Stomach (tissue), 19 donors: ENCODE measurements at places on chromosomes 7 and 10. TPM values are rescaled to one million over a fixed set of nuclear protein-coding genes. Genes with fewer than 3 reads are reported as not detected.
A peak's percentile ranks its signal among the peaks of the same experiment; 100 is the strongest.

- no peak for DNase-seq
Measured at GRCh38 chr10:78924319-78925003, 144.3 kb upstream of the ZMIZ1 start.

- no peak for DNase-seq
Measured at GRCh38 chr7:48168159-48168558, 3.1 kb upstream of the ABCA13 start.

GRCh38 chr7:118140468-118140867, 43.5 kb upstream of the LSM8 start:
- no peak for DNase-seq

- DNase-seq = no peak
Measured at GRCh38 chr7:148662646-148663045, 36.1 kb upstream of the CUL1 start.

- DNase-seq = no peak
Measured at GRCh38 chr7:149689291-149689721, 84.1 kb downstream of the ZNF467 start.

- DNase-seq = no peak
Measured at GRCh38 chr10:30995081-30995770, 36.4 kb downstream of the ZNF438 start.

DNA sequence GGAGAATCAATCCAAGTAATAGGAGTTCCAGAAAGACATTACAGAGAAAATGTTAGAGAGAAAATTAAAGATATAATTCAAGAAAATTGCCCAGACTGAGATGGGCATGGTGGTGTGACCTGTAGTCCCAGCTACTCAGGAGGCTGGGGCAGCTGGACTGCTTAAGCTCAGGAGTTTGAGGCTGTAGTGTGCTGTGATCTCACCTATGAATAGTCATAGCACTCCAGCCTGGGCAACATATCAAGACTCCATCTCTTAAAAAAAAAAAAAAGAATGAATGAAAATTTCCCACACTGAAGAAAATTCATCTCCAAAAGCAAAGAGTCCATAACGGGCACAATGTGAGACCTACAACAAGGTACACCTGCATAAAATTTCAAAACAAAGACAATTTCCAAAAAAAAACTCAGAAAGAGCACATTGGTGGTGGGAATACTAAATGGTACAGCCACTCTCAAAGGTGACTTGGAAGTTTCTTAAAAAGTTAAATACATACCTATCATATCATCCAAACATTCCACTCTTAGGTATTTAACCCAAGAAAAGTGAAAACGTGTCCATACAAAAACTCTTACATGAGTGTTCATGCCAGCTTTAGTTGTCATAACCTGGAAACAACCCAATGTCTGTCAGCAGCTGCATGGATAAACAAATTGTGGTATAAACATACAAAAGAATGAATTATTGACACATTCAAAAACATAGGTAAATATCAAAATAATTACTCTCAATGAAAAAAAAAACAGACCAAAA, 6.9 kb upstream of the RGS10 start:
- no peak for DNase-seq

GRCh38 chr10:113661332-113661731, 2.5 kb downstream of the NRAP start:
- DNase-seq = no peak

DNA sequence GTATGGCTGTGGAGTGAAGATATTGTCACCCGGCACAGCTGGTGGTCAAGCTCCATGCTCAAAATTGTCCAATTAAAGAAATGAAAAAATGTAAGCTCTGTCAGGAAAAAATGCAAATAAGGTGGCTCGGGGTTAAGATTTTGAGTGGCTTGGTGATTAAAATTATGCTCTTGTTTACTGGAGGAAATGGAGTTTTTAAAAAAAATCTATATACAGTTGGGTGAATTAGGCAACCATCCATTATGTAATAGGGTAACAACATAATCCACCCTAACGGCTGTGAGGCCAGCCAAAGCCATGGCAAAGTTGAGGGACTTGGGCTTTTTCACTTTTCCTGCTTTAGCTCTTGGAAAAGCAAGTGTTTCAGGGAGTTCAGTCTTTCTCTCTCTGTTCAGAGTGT, 260.8 kb upstream of the HABP2 start:
- no peak for DNase-seq

GRCh38 chr10:23408330-23408976, 30.4 kb upstream of the OTUD1 start:
- no peak for DNase-seq

- no peak for DNase-seq
Measured at GRCh38 chr10:62183857-62184795, 84.5 kb downstream of the RTKN2 start.

DNA sequence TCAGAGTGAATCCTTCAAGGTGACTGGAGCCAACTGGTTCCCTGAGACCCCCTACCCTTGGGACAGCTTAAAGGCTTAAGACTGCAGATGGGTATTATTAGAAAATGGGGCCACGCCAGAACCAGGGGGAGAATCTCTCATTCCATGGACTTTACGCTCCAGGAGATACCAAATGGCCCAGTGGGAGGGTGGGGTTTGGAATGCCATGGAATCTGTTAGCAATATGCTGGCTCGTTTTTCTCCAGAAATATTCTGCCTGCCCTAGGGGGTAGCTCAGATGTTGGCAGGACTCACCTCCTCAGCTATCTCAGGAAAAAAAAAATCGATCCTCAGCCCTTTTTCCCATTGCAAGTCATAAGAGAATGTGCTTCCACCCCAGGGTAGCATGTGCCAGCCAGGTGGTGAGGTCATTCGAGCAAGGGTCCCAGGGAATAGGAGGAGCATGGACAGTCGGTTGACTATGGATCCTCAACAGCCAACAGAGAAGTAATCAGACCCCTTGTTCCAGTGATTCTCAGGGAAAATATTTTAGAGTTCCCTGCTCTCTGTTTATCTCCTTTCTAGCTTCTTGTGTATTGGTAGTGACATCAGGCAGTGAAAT, 22.9 kb downstream of the SVIL start:
- no peak for DNase-seq

DNA sequence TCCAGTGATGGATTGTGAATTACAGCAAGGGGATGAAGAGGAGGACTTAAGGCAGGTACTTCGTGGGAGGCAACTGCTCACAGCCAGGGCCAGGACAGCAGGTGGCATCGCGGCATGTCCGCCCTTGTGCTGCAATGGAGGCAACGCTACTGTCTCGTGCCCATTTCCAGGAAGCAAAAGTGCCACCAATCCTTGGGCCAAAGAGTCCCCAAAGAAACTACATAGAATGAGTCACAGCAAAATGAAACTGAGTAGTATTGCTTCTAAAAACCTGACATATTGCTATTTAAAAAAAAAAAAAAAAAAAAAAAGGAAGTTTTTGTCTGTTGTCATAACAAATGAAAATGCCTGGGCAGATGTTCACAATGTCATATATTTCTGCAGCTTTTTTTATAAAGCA, 46.6 kb downstream of the RSU1 start:
- DNase-seq = no peak

GRCh38 chr7:103919272-103919868, 70.1 kb downstream of the RELN start:
- DNase-seq = no peak

- no peak for DNase-seq
Measured at GRCh38 chr7:102009628-102010027, 192.2 kb downstream of the CUX1 start.

DNA sequence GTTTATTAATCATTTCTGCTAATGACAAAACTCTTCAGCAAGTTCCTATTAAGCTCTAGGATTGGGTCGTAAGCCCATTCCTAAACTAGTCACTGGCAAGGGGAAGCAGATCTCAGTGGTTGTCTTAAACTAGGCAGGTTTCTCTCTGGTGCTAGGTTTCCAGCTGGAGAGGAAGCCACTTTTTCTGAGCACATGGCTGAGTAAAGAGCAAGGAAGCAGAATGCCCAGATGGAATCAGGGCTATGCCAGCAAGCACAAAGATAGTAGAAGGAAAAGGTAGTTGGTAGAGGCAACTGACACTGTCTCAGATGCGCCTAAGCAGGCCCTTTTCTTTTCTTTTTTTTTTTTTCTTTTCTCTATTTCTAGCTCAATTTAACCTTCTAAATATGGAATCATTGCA, 224.9 kb downstream of the EXOC4 start:
- no peak for DNase-seq

GRCh38 chr7:27096768-27097514, 1.1 kb upstream of the HOXA1 start:
- DNase-seq = peak; percentile 87

DNA sequence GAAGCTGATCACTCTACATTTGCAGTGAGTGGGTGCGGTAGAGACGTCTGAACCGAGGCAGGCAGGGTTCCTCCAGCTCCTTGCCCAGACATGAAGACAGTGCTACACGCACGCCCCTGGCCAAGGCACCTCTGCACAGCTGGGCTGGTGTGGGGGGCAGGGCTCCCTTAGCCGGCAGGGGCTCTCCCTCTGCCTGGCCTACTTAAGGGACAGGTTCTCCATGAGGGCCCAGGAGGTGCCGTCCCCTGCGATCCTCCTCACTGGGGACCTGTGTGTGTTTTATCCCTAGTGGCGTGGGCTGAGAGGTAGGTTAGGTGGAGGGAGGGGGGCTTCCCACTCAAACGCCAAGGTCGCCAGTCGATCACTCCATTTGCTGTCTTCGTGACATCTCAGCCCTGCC, 35.3 kb downstream of the IL15RA start:
- DNase-seq = no peak

GRCh38 chr7:39187130-39187529, 209.4 kb downstream of the POU6F2 start:
- DNase-seq = no peak

- no peak for DNase-seq
Measured at GRCh38 chr10:36313142-36313541, 671.0 kb upstream of the FZD8 start.

DNA sequence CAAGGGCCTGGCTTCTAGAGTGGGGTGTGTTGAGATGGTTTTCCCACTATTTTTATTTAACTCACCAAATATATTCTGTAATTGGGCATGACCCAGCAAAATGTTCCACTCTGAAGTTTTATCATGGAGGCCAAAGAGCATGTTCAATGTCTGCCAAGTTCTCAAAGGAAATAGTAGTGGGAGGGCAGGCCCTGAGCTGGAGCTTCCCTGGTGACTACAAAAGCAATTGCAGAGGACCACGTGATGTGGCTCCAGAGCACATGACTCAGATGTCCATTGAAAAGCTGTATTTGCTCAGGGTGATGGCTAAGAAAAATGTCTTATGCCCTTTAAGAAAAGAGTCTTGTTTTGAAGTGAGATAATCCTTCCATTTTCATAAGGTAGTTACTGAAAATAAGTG, 1024.8 kb downstream of the LRMDA start:
- no peak for DNase-seq

DNA sequence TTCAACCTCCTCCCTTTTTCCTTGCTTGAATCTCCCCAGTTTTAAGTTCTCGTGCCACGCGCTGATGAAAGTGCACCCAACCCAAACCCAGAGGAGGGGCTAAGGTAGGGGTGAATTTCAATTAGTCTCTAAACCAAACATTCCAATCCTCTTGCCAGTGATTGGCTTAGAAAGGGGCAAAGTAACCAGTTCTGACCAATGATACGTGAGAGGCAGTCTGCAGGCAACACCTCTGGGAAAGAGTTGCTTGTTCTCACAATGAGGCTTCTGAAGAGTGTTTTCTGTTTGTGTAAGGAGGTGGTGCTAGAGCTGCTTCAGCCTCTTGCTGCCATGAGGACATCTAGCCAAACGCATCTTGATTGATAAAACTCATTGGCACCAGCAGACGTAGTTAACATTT, 21.8 kb downstream of the SLC35G1 start:
- no peak for DNase-seq

- no peak for DNase-seq
Measured at GRCh38 chr7:21028186-21028585, 241.5 kb upstream of the SP8 start.

DNA sequence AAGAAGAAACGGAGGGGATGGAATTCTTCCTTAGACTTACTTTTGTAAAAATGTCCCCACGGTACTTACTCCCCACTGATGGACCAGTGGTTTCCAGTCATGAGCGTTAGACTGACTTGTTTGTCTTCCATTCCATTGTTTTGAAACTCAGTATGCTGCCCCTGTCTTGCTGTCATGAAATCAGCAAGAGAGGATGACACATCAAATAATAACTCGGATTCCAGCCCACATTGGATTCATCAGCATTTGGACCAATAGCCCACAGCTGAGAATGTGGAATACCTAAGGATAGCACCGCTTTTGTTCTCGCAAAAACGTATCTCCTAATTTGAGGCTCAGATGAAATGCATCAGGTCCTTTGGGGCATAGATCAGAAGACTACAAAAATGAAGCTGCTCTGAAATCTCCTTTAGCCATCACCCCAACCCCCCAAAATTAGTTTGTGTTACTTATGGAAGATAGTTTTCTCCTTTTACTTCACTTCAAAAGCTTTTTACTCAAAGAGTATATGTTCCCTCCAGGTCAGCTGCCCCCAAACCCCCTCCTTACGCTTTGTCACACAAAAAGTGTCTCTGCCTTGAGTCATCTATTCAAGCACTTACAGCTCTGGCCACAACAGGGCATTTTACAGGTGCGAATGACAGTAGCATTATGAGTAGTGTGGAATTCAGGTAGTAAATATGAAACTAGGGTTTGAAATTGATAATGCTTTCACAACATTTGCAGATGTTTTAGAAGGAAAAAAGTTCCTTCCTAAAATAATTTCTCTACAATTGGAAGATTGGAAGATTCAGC, 158.7 kb upstream of the LANCL2 start:
- DNase-seq = no peak

DNA sequence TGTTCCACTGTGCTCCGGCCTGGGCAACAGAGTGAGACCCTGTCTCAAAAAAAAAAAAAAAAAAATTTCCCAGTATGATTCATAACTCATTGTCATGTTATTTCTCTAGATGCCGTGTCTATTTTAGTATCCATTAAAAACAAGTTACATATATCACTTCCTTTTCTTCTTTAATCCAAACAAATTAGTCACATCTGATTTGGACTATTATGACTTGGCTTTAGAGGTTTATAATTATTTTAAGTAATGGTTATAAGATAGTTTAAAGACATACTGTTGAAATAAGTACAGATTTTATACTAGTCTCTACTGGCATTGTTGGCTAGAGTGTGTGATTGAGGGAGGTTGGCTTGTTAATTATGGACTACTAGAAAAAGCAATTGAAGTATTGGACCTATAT, 53.3 kb downstream of the ZMYND11 start:
- no peak for DNase-seq

- DNase-seq = no peak
Measured at GRCh38 chr10:73503037-73503436, 7.2 kb upstream of the PPP3CB start.

The CLCN1 gene
- total RNA-seq = not detected

The CAMK1D gene
- total RNA-seq = 3.1 TPM

The OR2A42 gene
- 0.18 TPM for total RNA-seq

The TET1 gene
- total RNA-seq = 3.8 TPM

The IDI2 gene
- not detected for total RNA-seq

The TMEM248 gene
- total RNA-seq = 157 TPM

The FFAR4 gene
- 0.18 TPM for total RNA-seq

The CYP2E1 gene
- 1.7 TPM for total RNA-seq

The ATRNL1 gene
- total RNA-seq = 0.45 TPM

The ZPBP gene
- total RNA-seq = not detected

The PGAM1 gene
- 95.6 TPM for total RNA-seq

The AOAH gene
- 3.1 TPM for total RNA-seq

The ADCYAP1R1 gene
- total RNA-seq = 8.4 TPM

The ATP6V0A4 gene
- total RNA-seq = not detected

The NPY gene
- total RNA-seq = not detected

The STOX1 gene
- 13.8 TPM for total RNA-seq

The ADIRF gene
- 75.9 TPM for total RNA-seq

The EPHB6 gene
- total RNA-seq = 8.0 TPM

The PLXNA4 gene
- 2.0 TPM for total RNA-seq
